Stimulated activated CD8-positive, alpha-beta memory T cell treated with anti-CD3 and anti-CD28 coated beads, Interleukin-4, amount 100 ng/mL, for 4 hours (primary cell): ENCODE measurements at places on chromosomes 2 and 18.

GRCh38 chr18:9708057-9708433 is at the start of gene RAB31:
TSS of gene RAB31 (plus strand) at chr18:9708301. CDS start at chr18:9708406, 105 bp downstream.
- DNase-seq: no peak

GRCh38 chr18:56314396-56314795 is 324.0 kb downstream of the TXNL1 start:
- DNase-seq: no peak

DNA sequence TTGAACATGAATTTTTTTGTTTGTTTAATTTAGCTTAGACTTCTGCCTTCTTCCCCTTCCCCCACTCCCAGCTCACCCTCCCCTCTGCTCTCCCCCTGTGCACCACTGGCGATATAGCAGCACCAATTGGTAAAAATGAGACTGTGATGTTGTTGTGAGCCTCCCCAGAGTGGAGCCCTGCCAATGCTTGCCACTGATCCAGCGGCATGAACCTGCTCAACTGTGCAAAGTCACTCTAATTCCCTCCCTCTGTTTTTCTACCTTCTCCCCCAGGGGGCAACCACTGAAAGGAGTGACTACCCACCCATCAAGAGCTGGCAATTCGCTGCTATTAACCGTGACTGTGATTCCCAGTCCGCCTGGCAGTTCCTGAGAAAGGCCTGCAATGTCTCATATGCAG is 30.2 kb downstream of the KLHL14 start:
- DNase-seq: no peak

GRCh38 chr2:174518395-174518794 is 31.6 kb upstream of the GPR155 start:
- no peak for DNase-seq

DNA sequence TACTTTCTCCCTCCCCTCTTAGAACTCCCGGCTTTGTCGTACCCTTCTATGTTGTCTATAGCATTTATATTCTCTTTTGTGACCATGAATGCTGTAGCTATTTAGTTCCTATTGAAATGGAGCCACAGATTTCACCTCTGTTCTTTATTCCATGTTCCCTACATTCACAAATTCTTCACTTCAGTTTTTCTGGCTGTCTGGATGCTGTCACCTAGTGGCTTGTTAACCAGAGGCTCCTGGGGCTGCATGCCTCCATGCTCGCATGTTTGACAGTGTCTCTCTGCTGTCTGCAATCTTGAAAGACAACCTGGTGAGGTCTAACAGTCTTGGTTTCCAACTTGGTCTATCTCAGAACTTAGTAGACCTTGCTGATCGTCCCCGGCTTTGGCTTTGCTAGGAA is 48.2 kb downstream of the CFAP221 start:
- DNase-seq: no peak

DNA sequence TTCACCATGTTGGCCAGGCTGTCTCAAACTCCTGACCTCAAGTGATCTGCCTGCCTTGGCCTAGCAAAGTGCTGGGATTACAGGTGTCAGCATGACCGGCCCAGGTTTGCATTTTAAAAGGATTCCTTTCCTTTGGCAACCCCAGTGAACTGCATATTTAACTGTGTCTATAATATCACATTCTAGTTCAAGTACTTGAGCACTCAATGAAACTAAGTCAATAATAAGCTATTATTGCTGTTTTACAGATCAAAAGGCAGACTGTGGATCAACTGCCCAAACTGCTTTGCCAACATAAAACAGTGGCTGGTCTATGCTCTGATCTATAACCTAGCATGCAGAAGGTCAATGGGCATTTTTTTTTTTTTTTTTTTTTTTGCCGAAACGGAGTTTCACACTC is 144.5 kb downstream of the USP34 start:
- DNase-seq: no peak

GRCh38 chr18:70455731-70456130 is 166.9 kb downstream of the SOCS6 start:
- no peak for DNase-seq
